ENCODE measurements at places on chromosomes 5 and 9. TPM values are rescaled to one million over a fixed set of nuclear protein-coding genes. Genes with fewer than 3 reads are reported as not detected.

Gene FBP1
- 0.55 TPM for total RNA-seq

Gene FBP2
- total RNA-seq, result not detected

Gene HMCN2
- not detected for total RNA-seq

Gene PTCD2
- 15.0 TPM for total RNA-seq

Gene MED22
- 46.3 TPM for total RNA-seq

Gene PRRX2
- 0.66 TPM for total RNA-seq

Gene THG1L
- 34.6 TPM for total RNA-seq

GRCh38 chr5:32378966-32379365 is 65.6 kb downstream of the ZFR start:
- no peaks in the 10 kb centered on the region for H3K4me1 ChIP-seq
- no peaks in the 10 kb centered on the region for H3K27me3 ChIP-seq
- no peak overlapping the region for H3K27ac ChIP-seq
- no peak for DNase-seq

- H3K4me1 ChIP-seq, result peaks cover 17% of the 10 kb centered on the region
- H3K27me3 ChIP-seq, result peaks cover 54% of the 10 kb centered on the region
- no peak overlapping the region for H3K27ac ChIP-seq
- H3K4me3 ChIP-seq, result no peak overlapping the region
- DNase-seq, result peak; percentile 26
These were observed 6.9 kb upstream of the OTP start for GRCh38 chr5:77645158-77645994.

DNA sequence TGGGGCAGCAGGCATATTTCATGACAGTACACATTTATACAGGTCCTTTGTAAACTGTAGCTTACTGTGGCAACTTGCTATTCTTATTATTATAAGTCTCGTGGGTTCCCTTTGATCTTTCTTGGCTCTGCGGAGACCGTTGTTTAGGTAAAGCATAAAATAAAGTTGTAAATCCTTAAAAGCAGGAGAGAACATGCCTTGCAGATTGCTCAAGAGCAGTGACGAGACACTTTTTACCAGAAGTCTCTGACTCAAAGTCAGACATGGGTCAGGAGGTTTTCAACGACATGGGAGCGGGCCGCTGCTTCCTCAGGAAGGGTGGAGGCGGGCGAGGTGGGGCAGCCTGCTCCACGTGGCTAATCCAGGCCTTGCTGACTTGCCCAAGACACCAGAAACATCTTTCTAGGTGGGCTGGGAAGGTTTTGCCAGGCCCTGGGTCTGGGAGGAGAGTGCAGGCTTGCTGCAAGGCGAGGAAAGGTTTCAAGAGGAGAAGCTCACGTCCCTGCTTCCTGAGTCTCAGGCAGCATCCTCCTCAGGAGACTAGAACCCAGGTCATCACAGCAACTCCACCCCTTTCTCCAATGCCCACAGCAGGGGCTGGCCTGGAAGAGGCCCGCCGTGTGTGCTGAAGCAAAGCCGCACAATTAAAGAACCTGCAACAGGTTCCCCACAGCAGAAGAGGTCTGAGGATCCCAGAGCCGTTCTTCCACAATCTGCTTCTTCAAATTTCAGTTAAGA is 6.5 kb downstream of the TBC1D2 start:
- no peaks in the 10 kb centered on the region for H3K27me3 ChIP-seq
- no peak overlapping the region for H3K4me3 ChIP-seq
- no peak for DNase-seq
- peak overlapping the region; percentile 55 for H3K27ac ChIP-seq

DNA sequence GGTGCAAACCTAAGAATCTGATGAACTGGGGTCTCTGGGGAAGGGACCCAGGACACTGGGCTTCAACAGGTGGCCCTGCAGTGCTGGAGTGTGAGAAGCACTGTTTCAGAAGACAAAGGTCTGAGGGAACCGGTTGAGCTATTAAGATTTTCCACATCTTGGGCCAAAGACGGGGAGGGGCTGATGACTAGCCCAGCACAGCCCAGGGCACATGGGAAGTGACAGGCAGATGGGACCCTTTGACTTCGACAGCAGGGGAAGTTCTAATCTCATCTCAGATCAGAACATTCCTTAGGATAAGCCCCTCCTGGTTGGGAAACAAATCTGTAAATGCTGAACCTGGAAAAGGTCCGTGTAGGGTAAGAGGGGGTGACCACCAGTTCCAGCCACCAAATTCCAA is 67.4 kb downstream of the RAPGEF1 start:
- H3K4me3 ChIP-seq, result no peak overlapping the region
- H3K36me3 ChIP-seq, result no peaks in the 10 kb centered on the region
- H3K27ac ChIP-seq, result no peak overlapping the region

DNA sequence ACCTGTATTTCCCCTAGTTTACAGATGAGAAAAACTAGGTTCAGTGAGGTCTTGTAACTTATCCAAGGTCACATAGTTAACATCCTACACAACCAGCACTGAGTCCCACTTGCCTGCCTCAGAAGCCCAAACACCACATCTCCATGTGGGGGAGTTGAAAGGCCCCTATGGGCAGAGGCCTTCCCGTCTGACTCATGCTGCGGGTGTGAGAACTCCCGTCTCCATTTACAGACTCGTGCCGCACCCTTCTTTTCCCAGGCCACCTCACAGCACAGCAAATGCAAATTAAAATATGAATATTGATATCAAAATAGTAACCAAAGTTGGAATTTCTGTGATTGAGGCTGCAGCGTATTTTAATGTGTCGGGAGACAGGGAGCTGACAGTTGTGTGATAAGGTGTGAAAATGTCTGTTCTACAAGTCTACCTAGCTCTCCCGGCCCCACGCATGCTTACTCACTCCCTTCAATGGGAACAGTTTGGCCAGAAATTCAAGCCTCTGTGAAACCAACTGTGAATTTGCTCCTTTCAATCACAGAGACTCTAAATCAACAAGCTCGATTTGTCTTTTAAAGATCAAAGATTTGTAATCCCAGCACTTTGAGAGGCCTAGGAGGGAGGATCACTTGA is 90.1 kb downstream of the CRB2 start:
- H3K4me3 ChIP-seq, result no peak overlapping the region
- H3K4me1 ChIP-seq, result no peaks in the 10 kb centered on the region
- H3K27me3 ChIP-seq, result no peaks in the 10 kb centered on the region
- no peaks in the 10 kb centered on the region for H3K36me3 ChIP-seq

DNA sequence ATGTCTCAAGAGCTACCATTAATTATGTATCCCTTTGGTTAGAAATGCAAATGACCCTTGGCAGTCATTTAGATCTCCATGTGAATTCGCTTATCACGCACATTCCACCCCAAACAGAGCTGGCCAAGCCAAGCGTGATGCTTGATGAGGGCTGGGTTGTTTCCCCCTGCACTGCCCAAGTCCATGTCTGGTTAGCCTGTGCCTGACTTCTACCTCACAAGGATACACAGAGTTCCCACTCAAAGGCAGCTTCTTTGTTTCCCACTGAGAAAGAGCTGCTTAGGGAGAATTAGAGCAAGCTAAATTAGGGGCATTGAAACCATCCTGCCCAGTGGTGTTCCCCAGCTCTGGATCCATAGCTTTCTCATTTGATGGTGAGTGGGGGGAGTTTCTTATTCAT is 87.2 kb downstream of the FSTL4 start:
- H3K4me1 ChIP-seq, result no peaks in the 10 kb centered on the region
- no peaks in the 10 kb centered on the region for H3K36me3 ChIP-seq
- H3K4me3 ChIP-seq, result no peak overlapping the region
- DNase-seq, result no peak

DNA sequence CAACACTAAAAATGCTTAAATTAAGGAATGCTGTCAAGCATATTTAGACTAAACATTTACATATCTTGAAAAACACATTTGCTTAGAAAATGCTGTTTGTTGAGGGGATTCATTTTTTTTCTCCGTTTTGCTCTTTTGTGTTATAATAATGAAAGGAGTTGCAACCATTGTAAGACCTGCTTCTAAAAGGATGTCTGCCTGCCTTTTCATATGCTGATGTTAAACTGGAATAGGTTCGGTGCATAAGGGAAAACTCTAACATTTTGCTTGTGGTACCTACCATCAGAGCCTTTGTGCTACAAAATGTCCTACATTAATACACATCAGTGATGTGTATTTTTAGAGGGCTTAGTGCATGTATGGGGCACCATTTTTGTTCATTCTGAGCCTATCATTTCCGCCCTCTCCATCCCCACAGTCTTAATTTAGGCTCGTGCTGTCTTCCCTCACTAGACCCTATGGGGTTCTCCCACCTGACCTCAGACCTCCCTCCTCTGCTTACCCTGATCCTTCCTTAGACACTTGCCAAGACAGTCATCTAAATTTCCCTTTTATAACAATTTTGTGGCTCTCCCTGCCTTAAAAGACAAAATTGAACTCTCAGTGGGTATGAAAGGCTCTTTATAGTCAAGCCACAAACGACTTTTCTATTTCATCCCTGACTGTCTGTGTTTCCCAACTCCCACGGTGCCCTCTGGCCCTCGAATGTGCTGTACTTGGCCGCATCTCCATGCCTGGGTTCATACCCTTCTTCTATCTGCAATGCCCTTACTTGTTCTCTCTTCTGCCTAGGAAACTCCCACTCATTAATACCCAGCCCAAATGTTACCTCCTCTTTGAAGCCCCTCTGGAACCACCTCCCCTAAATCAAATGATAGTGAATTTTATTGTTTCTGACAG is 61.2 kb downstream of the CMYA5 start:
- H3K4me1 ChIP-seq, result no peaks in the 10 kb centered on the region
- H3K27ac ChIP-seq, result no peak overlapping the region
- no peaks in the 10 kb centered on the region for H3K27me3 ChIP-seq
- H3K36me3 ChIP-seq, result no peaks in the 10 kb centered on the region

GRCh38 chr9:127686461-127687393 is 20.1 kb upstream of the CFAP157 start:
- H3K4me3 ChIP-seq, result no peak overlapping the region
- no peaks in the 10 kb centered on the region for H3K4me1 ChIP-seq
- H3K27me3 ChIP-seq, result no peaks in the 10 kb centered on the region
- H3K27ac ChIP-seq, result no peak overlapping the region
- DNase-seq, result no peak

GRCh38 chr5:77935506-77936364 is 159.6 kb upstream of the TBCA start:
- no peak overlapping the region for H3K27ac ChIP-seq
- H3K36me3 ChIP-seq, result no peaks in the 10 kb centered on the region
- no peak for DNase-seq
- H3K4me1 ChIP-seq, result peaks cover 7% of the 10 kb centered on the region

- H3K4me3 ChIP-seq, result no peak overlapping the region
- H3K4me1 ChIP-seq, result peaks cover 6% of the 10 kb centered on the region
- DNase-seq, result no peak
- H3K27me3 ChIP-seq, result no peaks in the 10 kb centered on the region
- no peaks in the 10 kb centered on the region for H3K36me3 ChIP-seq
These were observed 141.6 kb upstream of the SPEF2 start for GRCh38 chr5:35476036-35476435.
